ENCODE measurements at places on chromosomes 5 and 9. TPM values are rescaled to one million over a fixed set of nuclear protein-coding genes. Genes with fewer than 3 reads are reported as not detected.

Gene RANBP3L
- 0.49 TPM for polyA plus RNA-seq

Gene BTNL3
- polyA plus RNA-seq: not detected

Gene AMBP
- 0.68 TPM for polyA plus RNA-seq

Gene SCGB3A2
- polyA plus RNA-seq: not detected

Gene TNFSF15
- 0.18 TPM for polyA plus RNA-seq

Gene PTGER4
- polyA plus RNA-seq: 6.0 TPM

Gene SCAI
- polyA plus RNA-seq: 6.8 TPM

Gene TSC1
- 25.2 TPM for polyA plus RNA-seq

Gene GABRP
- polyA plus RNA-seq: 0.36 TPM

Gene PRDM9
- polyA plus RNA-seq: not detected

Gene TRPM3
- 0.20 TPM for polyA plus RNA-seq

DNA sequence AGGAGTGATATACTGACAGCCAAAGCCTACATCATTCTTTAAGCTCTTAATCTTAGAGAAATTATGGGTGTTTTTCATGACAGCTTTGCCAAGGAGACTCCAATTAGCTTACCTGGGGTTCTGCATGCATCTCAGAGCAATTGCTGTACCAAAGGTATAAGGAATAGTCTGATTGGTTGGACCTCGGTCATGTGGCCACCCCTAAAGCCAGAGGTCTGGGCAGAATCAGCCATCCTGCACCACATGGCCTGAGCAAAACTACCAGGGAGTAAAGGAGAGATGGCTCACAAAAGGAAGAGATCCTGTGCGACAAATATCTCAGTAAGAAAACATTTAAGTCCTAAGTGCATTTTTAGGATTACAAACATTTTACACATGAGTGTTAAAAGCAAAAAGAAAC is 25.6 kb downstream of the SH3RF2 start:
- no peak for DNase-seq

DNA sequence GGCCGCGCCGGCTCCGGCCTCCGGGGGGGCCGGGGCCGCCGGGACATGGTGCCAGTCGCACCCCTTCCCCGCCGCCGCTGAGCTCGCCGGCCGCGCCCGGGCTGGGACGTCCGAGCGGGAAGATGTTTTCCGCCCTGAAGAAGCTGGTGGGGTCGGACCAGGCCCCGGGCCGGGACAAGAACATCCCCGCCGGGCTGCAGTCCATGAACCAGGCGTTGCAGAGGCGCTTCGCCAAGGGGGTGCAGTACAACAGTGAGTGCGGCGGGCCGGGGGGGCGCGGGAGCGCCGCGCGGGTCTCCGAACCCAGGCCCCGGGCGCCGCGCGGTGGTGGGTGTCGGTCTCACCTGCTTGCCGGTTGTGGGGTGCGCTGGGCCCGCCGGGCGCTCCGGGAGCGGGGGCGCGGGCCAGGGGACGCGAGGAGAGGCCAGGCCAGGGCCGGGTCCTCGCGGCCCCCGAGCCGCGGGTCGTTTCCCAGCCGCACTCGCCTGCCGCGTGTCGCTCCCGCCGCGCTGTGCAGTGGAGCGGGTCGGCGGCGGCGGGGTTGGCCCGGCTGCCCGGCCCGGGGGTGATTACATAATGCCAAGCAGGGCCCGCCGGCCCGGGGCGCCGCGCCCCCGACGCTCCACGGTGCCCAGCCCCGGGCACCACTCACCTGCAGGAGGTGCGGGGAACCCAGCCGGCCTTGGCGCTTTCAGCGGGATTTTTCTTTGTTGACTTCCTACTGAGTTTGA is 492 bp downstream of the RABL6 start:
- DNase-seq: no peak

DNA sequence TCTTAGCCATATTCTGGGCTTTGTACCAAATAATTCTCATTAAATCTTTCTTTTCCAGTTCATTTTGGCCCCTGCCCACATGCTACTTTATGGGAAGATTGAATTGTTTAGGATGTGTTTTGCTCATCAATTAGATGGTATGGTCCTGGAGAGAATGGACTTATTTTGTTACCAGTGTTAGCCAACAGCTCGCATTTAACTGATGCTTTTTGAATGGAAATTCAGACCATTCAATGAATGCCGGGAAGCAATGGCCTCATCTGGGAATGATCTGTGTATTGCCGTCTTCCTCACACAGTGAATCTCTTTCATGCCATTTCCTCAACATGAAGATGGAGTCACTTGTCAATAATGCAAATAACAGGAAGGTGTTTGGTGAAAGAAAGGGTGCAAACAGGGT is 370.6 kb upstream of the PIK3R1 start:
- DNase-seq: no peak

GRCh38 chr5:37248421-37248969 is 681 bp downstream of the CPLANE1 start:
- no peak for DNase-seq

GRCh38 chr5:159330131-159330800 is at the start of gene IL12B:
Gene IL12B (minus strand): TSS chr5:159330487. CDS start chr5:159326782, 3,705 bp downstream.
- no peak for DNase-seq

- DNase-seq: no peak
These were observed 18.8 kb upstream of the SLC6A3 start for GRCh38 chr5:1464096-1464446.

DNA sequence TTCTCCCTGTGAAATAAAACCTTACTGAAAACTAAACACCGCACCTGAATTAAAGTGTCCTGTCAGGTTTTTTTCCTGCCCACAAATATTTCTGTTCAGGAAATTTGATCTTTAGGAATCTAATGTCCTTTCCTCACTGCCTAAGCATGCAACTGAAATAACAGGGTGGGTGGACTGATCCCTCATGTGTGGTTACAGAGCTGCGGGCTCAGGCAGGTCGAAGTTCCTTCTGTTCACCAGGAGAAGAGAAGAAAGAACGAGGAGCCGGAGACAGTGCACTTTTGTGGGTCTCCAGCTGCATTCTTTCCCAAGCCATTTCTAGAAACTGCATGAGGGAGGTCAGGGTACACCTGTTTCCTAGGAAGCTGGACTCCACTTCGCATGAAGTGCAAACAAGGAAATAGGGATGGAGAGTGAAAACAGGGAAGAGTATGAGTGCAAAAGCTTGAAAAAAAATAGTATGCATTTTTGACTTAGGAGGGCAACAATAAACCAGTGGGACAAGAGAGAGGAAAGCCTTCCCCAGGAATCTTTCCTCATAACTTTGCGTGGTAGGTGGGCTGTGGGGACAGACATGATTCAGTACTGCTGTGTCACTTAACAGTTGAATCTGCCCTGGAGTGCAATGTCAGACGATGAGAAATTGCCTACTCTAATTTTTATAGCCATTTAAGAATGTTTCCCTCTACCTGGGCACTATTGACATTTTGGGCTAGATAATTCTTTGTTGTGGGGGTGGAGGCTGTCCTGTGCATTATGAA is 60.3 kb downstream of the GCNT1 start:
- DNase-seq: no peak

DNA sequence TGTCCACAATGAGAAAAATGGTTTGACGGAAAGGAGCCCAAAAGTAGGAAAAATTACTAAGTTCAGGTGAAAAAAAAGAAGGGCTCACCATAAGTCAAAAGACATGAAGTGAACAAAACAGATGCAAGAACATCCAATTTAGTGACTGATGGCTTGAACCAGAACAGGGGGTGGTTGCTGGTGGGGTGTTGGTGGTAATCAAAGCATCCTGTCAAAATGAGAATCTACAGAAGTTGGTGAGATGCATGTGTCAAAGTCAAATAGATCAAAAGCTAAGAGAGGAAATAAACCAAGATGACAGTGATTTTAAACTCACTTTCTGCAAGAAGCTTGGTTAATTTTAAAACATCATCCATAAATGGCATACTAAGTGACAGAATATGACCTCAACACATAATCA is 117.4 kb downstream of the MLLT3 start:
- DNase-seq: no peak

DNA sequence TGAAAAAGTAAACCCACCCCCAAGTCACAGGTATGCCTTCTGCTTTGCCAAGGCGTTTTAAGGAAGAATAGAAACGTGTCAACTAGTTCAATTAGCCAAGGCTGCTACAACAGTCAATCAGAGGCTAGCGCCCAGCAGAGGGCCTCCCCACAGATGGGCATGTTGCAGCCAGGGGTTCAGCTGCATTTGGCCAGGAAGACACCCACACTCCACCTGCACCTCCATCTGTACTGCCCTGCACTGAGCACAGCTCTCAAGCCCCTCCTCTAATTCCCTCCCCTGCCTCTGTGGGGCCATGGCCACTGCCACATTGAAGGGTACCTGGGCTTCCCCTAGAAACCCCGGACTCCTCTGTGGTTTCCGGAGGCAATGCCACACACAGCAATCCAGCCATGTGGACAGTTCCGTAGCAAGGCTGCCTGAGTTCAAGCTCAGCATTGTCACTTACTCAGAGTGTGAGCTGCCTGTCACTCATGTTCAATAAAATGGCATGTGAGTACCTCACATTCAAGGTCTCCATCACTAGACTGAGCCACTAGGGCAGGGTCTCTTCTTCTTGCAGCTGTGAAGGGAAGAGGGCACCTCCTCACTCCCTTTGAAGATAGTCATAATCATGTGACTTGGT is 248.4 kb downstream of the IRX2 start:
- no peak for DNase-seq

- peak; percentile 66 for DNase-seq
These were observed 36.2 kb downstream of the FBXL17 start for GRCh38 chr5:108345541-108346171.

- no peak for DNase-seq
These were observed 23.0 kb downstream of the CDC14B start for GRCh38 chr9:96596601-96597111.

DNA sequence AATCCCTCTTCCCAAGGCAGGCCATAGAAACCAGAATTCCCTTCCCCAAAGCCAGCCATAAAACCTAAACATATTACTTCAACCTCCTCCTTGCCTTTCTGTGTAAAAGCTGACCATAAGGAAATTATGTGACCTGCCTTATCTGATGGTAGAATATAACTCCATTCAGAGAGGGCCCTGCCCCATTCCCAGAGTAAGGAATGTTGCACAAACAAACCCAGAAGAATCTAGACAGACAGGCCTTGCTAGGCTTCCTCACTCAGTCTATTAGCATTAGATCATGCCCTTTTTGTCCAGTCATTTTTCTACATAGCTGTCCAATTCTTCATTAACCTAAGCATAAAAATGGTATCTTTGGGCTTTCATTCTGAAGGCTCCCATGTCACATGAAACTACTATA is 17.8 kb upstream of the IFNB1 start:
- no peak for DNase-seq

DNA sequence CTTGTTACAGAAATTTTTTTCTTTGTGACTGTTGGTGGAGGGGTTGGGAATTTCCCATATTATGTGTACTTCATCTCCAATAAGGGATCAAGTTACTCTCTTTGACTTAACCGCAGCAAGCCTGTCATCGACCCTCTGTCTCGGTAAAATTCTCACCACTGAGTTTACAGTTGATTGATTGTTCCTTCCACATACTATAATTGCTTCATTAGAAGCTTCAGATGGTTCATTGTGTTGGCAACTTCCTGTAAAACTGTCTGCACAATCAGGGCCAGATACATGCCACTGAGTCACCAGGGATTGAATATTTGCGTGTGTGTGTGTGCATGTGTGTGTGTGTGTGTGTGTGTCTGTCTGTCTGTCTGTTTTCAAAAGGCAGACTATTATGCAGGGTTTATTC is 176.6 kb downstream of the ZNF462 start:
- DNase-seq: peak; percentile 87

- DNase-seq: no peak
These were observed 290.6 kb upstream of the ZNF608 start for GRCh38 chr5:125037020-125037419.

DNA sequence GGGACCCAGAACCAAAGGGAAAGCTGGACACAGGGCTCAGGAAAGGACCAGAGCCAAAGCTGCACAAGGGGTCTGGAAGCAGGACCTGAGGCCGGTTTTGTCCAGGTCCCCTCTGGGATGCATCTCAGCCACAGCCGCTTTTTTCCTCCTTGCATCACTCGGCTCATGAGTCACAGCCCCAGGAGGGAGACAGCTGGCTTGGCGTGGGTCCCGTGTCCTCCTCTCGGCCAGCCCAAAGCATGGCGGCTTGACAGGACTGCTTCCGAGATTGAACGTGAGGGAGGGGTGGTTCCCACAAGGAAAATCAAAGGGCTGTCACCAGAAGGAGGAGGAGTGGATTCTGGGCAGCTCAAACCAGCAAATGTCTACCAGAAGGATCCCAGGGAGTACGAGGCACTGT is 56.7 kb upstream of the CPLX2 start:
- peak; percentile 37 for DNase-seq

GRCh38 chr5:20972419-20972925 is 984.5 kb upstream of the CDH18 start:
- DNase-seq: peak; percentile 40

GRCh38 chr9:80467632-80468031 is 895.9 kb downstream of the TLE4 start:
- DNase-seq: no peak

Measured in muscle of back (tissue), 13 donors.